ENCODE measurements at places on chromosomes 1 and 21.

- DNase-seq, result no peak
Observed at GRCh38 chr1:31036749-31037500, 28.6 kb downstream of the PUM1 start.

DNA sequence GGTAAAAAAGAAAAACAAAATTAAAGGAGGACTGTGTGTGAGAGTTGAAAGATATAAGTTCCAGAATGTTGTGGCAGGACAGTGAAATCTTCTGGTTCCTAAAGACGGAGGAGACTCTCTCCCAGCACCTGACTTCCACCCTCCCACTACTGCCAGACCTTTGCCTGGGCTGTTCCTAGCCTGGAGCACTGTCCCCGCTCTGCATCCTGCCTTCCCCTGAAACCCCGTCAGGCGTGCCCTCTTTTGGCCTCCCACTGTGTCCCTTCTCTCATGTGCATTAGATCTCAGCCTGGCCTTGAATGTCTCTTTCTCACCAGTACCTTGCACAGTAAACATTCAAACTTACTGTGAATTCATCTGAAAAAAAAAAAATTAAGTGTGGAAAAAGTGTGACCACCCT, 74.1 kb downstream of the VPS26C start:
- DNase-seq, result no peak

- no peak for DNase-seq
Observed at GRCh38 chr1:121525355-121525754, 340.6 kb downstream of the SRGAP2C start.

DNA sequence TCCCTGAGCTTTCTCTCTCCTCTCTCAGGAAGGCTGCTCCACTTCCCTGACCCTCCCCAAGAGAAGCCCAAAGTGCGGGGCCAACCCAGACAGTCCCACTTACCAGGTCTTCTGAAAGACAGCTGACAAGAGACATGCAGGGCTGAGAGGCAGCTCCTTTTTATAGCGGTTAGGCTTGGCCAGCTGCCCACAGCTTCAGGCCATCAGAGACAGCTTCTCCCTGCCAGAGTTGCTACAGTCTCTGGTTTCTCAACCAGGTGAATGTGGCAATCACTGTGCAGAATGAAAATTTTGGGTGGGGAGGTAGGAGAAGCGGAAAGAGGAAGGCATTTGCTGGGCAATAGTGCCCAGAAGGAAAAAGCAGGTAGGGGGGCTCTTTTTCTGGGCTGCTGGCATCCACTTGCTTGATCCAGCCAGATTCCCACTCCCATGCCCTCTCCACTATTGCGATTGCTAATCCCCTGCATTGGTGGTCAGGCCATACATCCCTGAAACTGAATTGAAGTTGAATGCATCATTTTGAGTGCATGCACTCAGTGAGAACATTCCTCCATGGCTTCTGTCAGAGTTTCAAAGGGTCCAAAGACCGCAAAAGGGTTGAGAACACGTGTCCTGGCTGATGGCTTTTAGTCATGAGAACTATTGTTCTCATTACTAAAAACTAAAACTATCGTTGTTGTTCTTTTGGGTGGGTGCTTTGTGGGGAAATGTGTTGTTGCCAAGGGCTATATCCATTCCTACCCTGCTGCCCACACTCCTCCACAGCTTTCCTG, at the start of gene S100A8:
Gene S100A8, minus strand, starts transcription at position 136 of the 773 bp plus-strand sequence. CDS start 538 bp downstream, outside the sequence.
- no peak for DNase-seq

DNA sequence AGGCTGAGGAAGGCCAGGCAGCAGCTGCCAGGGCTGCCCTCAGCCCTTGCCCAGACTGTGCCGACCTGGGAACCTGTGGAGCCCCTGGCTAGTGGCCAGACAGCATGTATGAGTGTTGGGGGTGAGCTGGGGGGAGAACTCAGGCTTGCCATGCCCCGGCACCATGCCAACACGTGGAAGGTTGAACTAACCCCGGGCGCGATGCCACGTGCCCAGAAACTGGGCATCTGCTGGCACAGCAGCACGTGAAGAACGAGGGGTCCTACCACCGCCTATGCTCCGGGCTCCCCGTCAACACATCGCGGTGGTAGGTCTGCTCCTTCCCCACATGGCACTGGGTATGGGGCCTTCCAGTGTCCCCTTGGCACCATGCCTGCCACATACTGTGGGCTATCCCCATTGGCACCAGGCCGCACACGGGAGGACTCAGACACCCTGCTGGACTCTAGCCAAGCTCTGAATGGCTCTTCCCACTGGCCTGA, 68.7 kb downstream of the CASZ1 start:
- DNase-seq, result no peak
